ENCODE measurements at places on chromosomes 1 and 21.

GRCh38 chr1:34155860-34156259 lies 9.2 kb downstream of the CSMD2 start:
- DNase-seq: no peak

DNA sequence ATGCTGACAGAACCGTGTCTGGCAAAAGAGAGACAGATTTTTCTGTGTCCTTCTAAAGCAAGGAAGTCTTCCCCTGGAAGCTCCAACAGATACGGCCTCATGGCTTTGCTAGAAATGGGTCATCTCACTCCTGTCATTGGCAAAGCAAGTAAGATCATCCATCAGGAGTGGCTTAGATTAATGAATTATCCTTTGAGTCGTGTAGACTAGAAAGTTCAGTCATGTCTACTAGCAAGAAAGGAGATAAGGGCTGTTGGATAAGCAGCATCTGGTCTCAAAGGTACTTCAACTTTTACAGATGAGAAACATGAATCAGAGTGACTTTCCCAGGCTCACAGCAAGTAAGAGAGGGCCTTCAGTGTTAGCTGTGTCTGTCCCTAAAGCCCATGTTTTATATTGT lies 3.4 kb upstream of the AGO3 start:
- no peak for DNase-seq

GRCh38 chr1:112536561-112536960 lies 27.8 kb downstream of the WNT2B start:
- no peak for DNase-seq

DNA sequence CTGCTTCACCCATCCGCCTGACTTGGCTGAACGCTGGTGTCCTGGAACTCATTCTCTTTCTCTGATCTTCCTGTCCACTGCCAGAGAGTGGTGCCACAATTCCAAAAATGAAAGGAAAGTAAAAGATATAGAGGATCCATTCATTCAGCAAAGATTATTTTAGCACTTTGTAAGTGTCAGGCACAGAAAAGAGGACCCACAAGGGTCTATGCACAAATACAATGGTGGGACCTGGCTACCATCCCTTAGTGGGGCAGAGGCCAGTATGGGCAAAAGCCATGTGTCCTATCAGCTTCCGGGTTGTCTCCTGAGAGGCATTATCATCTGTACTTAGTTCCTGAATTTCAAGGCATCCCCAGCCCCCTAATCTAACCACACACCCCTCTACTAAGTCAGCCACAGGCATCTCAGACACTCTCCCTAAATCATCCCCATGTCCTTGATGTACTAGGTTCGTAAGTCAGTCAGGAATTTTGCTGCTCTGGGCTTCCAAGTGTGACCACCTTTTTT lies 19.0 kb downstream of the SSR2 start:
- DNase-seq: no peak

DNA sequence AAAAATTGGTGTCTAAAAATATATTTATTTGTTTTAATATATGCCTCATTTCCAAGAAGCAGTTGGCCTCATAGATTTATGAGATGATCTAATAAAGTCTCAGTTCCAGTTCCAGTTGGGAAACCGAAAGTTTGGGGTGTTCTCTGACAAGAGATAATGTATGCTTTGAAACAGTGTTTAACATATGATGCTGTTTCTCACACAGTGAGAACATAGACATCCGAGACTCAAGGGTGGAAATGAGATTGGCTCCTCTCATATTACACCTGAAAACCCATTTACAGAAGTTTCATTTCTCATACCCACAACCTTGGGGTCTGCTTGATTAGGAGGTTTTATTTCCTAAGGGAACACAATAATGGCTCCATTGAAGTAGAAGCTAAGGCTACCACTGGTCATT lies 200.6 kb upstream of the BEND5 start:
- no peak for DNase-seq

- DNase-seq: no peak
These were observed 77.0 kb upstream of the SPATA6 start for GRCh38 chr1:48548985-48549384.

GRCh38 chr1:201543871-201544642 lies 5.1 kb downstream of the NAV1 start:
- DNase-seq: no peak

- no peak for DNase-seq
These were observed 3.8 kb downstream of the SERTAD4 start for GRCh38 chr1:210236386-210236839.

DNA sequence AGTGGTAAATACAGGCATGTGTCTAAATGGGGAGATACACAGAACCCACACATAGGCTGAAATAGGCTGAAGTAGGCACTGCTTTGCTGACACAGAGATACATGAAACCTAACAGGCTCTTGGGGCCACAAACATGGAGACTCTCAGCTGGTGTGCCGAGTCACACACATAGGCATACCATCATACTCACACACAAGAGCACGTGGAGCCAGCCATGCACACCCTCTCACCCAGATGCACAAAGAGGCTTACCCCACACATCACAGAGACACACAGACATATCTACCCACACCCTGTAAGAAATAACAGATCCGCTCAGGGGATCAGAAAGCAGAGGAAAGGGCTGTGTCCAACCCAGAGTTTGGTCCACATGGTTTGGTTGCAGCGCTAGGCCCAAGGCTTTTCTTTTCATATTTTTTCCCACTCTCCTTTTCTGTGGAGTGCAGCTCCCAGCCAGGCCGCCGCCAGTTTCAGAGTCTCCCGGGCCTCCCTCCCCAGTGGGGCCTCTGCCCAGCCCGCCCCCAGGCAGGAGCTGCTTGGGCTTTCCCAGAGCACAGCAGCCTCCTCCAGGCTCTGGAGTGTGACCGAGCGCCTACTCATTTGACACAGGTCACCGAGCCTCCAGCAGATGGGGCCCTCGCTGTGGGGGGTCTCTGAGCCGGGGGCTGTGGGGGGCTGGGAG lies 3.9 kb upstream of the POU3F1 start:
- DNase-seq: no peak

DNA sequence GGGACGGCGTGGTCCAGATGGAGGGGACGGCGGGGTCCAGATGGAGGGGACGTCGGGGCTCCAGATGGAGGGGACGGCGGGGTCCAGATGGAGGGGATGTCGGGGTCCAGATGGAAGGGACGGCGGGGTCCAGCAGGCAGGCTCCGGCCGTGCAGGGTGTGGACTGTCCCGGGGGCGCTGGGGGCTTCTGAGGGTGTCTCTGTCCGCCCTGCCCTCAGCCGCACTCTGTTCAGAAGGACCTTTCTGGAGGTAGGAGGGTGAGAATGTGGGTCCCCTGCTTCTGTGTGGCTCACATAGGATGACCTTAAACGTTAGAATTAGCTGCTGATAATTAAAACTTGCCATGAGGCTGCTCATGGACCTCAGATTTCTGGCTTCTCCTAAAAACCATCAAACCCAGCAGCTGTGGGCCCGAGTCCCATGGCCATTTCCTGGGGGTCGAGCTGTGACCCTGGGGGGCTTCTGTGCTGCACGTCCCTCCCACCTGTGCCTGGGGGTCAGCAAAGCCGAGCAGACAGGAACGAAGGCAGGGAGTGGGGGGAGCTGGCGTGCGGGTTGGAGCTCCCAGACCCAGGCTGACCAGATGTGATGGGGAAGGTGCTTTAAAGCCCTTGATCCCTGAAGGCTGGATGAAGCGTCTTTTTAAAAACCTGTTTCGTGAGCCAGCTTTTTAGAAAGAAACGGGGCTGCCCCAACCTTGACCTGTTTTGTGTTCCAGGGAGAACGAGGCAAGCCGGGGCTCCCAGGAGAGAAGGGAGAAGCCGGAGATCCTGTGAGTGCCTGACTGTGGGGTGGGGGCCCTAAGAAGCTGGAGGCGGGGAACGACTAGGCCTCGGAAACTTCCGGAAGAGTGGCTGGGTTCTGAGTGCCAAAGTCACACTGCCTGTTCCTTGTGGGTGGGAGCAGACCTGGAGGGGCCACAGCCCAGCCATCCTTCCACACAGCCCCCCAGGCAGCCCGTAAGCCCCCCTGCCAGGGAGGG lies 7.1 kb downstream of the COL6A1 start:
- no peak for DNase-seq

DNA sequence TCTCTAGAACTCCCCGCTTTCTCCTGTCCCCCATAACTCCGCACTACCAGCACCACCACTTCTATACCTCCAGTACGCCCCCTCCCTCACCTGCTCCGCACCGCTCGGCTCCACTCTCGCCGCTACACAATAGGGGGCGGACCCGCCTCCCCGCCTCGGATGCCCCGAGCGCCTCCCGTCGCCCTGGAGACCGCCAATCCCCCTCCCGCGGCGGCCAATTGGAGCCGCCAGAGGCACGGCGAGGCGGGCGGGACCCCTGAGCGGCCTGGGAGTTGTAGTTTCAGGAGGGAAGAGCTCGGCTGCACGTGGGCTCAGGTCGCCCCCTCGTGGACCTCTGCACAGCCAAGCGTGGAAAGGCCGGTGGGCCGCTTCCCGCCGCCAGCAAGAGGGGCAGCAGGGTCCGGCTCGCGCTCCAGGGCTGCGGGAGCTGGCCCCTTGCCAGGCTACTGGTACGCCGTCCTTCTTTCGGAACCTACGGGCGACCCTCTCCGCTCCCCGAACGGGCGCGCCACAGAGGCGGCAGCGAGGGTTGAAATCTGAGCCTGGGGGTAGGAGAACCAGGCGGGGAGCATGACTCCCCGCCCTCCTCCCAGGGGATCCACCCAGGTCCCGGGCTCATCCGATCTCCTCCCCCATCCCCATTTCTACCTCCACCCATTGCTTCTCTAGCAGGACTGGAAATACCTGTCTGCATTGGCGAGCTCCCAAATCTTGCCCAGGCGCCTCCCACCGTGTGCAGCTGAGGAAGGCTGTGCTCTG lies at the start of gene IGSF9:
TSS of gene IGSF9 (minus strand) at position 131 of the 759 bp plus-strand sequence. CDS start 2,159 bp downstream, outside the sequence.
- DNase-seq: peak; percentile 70

GRCh38 chr21:36692114-36692834 lies 6.6 kb upstream of the SIM2 start:
- no peak for DNase-seq

- no peak for DNase-seq
These were observed at the start of gene FCRL5 for GRCh38 chr1:157551694-157552693. Gene FCRL5, minus strand, starts transcription at chr1:157552515. Its CDS starts 153 bp downstream, at chr1:157552362.

- DNase-seq: no peak
These were observed 29.1 kb downstream of the PLPP3 start for GRCh38 chr1:56550138-56550858.

DNA sequence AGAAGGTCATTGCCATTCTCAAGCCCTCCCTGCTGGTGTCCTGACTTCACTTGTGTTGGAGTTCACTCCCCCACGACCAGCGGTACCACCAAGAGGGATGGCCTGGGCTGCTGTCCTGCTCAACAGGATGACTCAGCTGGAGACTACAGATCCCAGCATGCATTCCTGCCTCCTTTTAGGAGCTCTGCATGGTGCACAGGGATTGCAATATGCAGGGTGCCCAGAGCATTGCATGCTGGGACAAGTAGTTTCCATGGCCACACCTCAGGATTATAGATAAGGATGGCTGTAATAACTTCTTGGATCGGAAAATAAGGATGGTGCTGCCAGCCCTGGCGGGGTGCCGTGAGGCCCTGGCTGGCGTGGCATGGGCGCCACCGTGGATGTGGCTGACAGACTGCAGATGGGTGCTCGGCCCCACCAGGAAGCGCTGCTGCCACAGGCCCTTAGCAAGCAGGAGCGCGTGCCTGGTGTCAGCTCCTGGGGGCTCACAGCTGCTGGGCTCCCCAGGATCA lies 150.0 kb downstream of the CASZ1 start:
- DNase-seq: no peak

DNA sequence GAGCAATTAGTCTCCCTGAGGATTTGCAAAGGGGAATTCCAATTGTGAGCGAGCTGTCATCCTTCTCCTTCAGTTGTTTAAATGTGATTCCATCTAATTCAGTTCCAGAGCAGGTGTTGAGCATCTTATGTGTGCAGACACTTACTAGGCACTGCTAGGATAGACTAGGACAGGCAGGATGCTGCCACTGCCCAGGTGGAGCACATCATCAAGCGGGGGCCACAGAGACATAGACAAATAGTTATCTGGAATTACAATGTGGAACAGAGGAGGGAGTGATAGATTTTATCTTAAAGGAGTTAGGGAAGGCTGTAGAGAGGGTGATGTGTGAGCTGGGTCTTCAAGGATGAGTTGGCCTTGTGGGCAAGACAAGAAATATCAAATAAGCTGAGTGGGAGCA lies 55.9 kb downstream of the CDC7 start:
- DNase-seq: no peak

DNA sequence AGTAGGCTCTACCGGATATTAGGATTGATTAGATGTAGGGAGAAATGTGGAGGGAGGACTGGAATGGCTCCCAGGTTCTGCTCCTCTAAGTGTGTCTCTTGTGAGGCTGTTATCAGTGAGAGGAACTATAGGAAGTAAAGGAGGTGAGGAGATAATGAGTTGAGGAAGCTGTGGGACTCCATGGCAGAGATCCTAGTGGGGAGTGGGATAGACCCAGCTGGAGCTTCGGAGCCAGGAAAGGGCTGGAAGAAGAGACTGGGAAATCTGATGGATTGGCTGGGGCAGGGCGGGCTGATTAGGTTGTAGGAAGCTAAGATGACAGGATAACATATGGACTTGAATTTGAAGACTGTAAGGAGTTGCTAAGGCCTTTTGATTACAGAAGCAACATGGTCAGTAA lies 14.8 kb upstream of the BCL9 start:
- no peak for DNase-seq

- no peak for DNase-seq
These were observed 60.5 kb downstream of the USP24 start for GRCh38 chr1:55154616-55155015.

GRCh38 chr21:38729754-38730379 lies 75.9 kb upstream of the ETS2 start:
- no peak for DNase-seq

DNA sequence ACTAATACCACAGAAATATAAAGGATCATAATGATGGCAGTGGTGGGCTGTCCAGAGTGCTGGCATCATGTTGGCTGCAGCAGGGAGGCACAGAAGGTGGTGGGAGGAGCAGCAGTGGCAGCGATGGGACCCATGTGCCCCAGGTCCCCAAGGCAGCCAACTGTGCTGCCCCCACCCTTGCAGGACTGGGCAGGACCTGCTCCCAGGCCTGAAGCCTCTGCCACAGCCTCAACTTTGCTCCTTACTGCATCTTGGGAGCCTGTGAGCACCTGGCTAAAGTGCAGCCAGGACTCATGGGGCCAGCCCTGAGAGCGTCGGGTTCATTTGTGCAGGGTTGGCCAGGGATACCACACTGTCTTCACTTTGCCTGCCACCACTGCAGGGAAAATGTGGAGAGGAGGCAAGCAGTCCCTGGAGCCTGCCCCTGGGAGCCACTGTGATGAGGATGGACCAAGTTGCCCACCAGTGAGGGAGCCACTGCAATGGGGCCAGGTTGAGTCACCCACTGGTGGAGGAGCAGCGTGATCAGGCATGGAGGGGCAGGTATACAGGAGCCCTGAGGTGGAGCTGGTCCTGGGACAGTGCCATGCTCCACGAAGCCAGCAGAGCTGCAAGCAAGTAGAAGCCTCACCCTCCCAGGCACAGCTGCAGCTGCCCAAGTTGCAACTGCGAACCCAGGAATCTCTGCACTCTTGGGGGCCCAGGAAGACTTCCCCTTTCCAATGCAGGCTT lies 25.3 kb upstream of the DENND1B start:
- DNase-seq: no peak

GRCh38 chr1:201711811-201712210 lies 117.1 kb upstream of the IPO9 start:
- DNase-seq: no peak

- no peak for DNase-seq
These were observed 14.0 kb downstream of the AK2 start for GRCh38 chr1:33022650-33023200.
